ENCODE measurements at places on chromosomes 1 and 21.

DNA sequence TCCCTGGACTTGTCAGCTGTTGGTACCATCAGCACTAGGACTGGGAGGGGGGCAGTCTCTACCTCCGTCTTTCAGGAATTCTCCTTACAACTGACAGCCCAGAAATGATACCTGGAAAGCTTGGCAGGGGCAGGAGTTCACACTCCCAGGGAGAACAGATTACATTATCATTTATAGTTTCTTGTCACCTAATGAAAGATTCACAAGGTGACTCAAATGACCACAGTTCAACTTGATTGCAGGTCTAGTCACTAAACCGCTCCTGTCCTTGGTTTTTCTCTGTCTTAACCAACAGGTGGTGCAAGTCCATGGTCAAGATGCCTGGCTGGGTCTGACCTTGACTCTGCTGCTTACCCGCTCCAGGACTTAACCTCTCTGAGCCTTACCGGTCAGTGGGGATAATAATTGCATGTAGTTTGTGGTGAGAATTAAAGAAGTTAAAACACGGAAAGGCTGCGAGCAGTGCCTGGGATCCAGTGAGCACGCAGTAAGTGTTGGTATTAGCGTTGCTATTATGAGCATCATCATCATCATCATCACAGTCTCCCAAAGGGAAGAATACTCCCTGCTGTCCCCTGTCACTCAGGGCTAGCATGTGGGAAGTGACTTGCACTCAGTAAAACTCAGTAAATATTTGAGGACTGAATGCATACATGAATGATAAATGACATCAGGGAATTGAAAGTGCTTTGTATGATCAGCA lies 125.3 kb upstream of the CD34 start:
- DNase-seq = no peak

DNA sequence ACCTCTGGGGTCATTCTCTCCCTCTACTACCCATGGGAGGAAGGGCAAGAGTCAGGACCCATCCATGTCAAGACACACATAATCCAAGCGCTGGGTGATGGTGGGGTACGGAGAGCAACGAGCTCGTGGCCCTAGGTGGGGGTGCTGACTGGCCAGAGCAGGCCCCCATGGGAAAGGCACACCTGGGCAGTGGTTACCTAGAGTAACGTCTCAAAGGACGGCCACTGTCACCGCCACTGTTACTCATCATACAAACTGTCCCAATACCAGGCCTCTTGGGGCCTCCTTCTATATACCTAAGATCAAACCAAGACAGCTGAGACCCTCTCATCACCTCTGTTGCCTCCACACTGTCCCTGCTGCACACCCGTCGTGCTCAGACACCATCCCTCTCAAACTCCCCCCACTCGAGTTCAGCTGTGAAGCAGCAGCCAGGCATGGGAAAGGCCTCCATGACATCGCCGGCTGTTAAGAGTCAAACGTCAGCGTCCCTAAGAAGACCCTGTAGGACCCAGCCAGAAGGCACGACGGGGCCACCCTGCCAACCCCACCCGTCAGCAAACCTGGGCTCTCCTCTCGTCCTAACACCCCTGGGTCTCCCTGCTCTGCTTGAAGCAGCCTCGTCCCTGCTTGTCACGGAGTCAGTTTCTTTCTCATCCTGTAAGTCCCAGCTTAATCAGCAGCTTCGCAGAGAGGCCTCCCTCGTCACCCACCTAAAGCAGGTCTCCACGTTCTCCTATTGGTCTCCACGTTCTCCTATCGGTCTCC lies 15.3 kb downstream of the NPHP4 start:
- no peak for DNase-seq

DNA sequence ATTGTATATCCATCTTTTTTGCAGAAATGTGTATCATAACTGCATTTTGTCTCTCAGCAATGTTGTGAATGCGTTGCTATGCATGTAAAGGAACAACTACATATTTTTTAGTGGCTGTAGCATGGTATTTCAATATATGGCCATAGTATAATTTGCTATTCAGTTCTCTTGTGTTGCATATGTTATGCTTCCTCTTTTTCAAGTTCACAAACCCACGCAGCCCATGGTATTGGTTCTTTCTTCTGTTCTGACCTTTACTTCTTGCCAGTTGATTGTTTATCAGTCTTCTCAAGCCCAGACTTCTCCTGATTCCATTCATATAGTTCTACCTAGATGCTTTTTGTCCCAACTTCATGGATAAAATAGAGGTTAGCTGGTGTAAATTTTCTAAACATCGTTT lies 6.1 kb downstream of the SLC22A15 start:
- no peak for DNase-seq

DNA sequence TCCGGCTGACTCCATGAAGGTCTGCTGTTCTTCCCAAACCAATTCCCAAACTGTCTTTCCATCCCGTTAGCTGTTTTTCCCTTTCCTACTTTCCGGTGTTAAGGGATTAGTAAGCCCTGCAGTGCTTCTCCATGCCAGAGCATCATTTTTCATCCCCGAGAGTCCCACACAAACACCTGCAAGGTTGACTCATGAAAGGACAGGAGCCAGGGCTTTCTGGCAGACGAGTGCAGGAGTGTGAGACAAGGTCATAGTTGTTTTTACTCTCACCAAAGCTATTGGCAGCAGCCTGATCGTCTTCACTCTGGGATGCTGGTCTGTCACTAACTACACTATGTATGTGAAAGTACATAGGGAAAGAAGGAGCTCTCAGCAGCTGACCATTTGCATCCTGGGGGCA lies 10.2 kb upstream of the BECN2 start:
- DNase-seq = no peak

- DNase-seq = no peak
Measured at GRCh38 chr1:77704736-77705135, 22.3 kb upstream of the ZZZ3 start.

Data from central memory CD4-positive, alpha-beta T cell (primary cell).